ENCODE measurements at places on chromosomes 16 and 17. TPM values are rescaled to one million over a fixed set of nuclear protein-coding genes. Genes with fewer than 3 reads are reported as not detected.

Gene EPX
- not detected for total RNA-seq

DNA sequence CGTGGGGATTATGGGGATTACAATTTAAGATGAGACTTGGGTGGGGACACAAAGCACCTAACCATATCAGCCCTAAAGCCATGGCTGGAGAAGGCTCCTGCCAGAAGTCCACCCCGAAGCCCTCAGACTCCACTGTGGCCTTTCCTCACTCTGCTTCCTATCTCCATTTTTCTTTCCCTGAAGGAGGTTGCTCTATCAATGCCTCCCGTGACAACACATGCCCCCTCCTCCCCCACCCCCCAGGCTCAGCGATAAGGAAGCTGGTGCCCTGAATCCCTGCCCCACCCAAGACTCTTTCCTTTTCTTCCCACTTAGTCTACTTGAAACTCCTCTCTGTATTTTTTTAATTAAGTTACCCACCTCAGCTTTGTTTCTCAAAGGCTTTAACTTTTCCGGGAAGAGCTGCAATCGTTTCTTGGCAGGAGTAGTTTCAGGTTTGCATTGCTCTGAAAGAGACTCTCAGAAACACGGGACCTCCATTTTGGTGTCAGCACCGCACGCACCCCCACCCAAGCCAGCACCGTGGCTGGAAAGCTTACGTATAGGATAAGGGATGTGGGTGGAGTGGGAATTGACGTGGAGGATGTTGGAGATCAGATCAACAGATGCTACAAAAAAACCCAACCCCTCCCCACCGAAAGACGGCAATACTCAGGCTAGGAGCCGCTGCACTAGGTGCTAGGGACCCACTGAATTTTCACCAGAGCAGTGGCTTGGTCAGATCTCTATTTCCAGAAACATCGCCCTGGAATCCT lies 15.2 kb upstream of the CA4 start:
- H3K4me1 ChIP-seq: peaks cover 25% of the 10 kb centered on the region
- H3K27me3 ChIP-seq: peaks cover 12% of the 10 kb centered on the region
- peak overlapping the region; percentile 99 for H3K4me3 ChIP-seq
- H3K36me3 ChIP-seq: no peaks in the 10 kb centered on the region
- no peak for DNase-seq

DNA sequence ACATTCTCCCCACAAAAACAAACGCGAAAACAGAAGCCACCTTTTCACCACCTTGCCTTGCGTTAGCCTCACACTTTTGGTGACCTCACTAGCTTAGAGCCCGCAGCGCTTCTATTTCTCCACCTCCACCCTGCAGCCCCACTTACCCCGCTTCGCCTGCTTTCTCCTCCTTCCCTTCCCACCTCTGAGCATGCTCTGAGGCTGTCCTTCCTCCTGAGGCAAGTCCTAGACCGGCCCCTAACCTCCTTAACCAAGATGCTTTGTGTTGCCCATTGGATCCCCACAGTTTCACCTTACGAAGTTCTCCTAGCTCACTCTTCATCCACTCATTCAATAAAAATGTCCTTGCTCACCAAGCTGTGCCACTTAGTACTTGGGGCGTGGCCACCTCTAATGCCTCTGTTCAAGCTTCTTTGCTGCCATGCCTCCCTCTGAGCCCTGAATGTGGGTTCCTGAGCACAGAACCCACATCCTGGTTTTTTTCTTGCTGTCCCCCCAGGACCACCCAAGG lies 1.3 kb downstream of the GNGT2 start:
- H3K4me3 ChIP-seq: no peak overlapping the region
- peak overlapping the region; percentile 85 for H3K27ac ChIP-seq
- H3K36me3 ChIP-seq: no peaks in the 10 kb centered on the region
- H3K27me3 ChIP-seq: peaks cover 7% of the 10 kb centered on the region
- peaks cover 23% of the 10 kb centered on the region for H3K4me1 ChIP-seq

- H3K4me3 ChIP-seq: no peak overlapping the region
- no peak for DNase-seq
- H3K27ac ChIP-seq: no peak overlapping the region
- H3K27me3 ChIP-seq: no peaks in the 10 kb centered on the region
These were observed 2.0 kb upstream of the TEDC2 start for GRCh38 chr16:2457946-2458345.

GRCh38 chr17:47423406-47424295 lies 99.9 kb downstream of the EFCAB13 start:
- peak overlapping the region; percentile 41 for H3K4me3 ChIP-seq
- H3K27ac ChIP-seq: no peak overlapping the region
- DNase-seq: peak; percentile 23

GRCh38 chr16:23466162-23466885 lies 13.3 kb upstream of the COG7 start:
- no peaks in the 10 kb centered on the region for H3K4me1 ChIP-seq
- no peak overlapping the region for H3K4me3 ChIP-seq
- H3K27ac ChIP-seq: no peak overlapping the region
- peaks cover 67% of the 10 kb centered on the region for H3K36me3 ChIP-seq
- DNase-seq: no peak

GRCh38 chr17:78789149-78789662 lies 7.1 kb upstream of the CYTH1 start:
- DNase-seq: no peak
- peaks cover 11% of the 10 kb centered on the region for H3K36me3 ChIP-seq
- no peaks in the 10 kb centered on the region for H3K27me3 ChIP-seq
- H3K27ac ChIP-seq: peak overlapping the region; percentile 60

DNA sequence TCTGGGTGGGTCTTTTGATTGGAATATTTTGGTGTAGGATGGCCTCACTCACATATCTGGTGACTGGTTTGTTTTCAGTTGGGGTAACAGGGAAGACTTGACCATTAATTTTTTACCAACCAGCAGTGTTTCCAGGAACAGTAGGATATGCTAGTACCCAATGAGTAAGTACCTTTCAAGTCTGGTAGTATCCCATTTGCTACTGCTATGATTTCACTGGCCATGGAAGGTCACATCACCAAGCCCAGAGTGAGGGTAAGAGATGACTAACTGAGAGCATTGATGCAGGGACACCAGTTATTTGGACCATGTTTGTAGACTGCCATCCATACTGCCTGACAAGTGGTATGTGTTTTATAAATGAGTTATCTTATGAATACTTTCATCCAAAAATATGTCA lies 277.7 kb downstream of the MAP2K6 start:
- H3K27ac ChIP-seq: no peak overlapping the region

- H3K4me1 ChIP-seq: no peaks in the 10 kb centered on the region
- H3K4me3 ChIP-seq: no peak overlapping the region
- no peak for DNase-seq
- peaks cover 8% of the 10 kb centered on the region for H3K27me3 ChIP-seq
- no peak overlapping the region for H3K27ac ChIP-seq
- no peaks in the 10 kb centered on the region for H3K36me3 ChIP-seq
These were observed 24.5 kb upstream of the CD300E start for GRCh38 chr17:74647871-74648672.

Gene CCL18
- total RNA-seq: 0.81 TPM

Gene DOC2A
- total RNA-seq: not detected

Measured in heart left ventricle (tissue), 16 donors.